ENCODE measurements at places on chromosomes 7 and 10.
A peak's percentile ranks its signal among the peaks of the same experiment; 100 is the strongest.

- DNase-seq = peak; percentile 33
These were observed 61.7 kb downstream of the PALD1 start for GRCh38 chr10:70540089-70540788.

DNA sequence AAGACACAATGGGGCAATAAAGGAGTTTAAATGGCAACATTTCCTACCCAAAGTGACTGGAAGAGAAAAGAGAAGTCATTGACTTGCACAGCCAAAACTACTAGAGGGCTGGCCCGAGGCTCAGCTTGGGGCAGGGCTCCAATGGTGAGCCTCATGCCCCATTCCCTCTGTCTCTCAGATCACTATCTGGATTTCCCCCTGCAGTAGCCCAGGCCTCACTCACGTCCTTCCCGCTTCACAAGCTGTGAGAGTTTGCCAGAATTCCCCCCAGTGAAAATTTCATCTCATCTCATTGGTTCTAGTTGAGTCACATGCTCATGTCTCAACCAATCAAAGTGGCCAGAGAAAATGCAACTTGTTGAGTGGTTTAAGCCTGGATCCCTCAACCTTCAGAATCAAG is 181.3 kb downstream of the WDR11 start:
- peak; percentile 7 for DNase-seq

- DNase-seq = peak; percentile 83
These were observed 48.3 kb downstream of the ZNF783 start for GRCh38 chr7:149310113-149310836.

GRCh38 chr10:128440513-128441160 is 314.4 kb upstream of the MKI67 start:
- DNase-seq = no peak

DNA sequence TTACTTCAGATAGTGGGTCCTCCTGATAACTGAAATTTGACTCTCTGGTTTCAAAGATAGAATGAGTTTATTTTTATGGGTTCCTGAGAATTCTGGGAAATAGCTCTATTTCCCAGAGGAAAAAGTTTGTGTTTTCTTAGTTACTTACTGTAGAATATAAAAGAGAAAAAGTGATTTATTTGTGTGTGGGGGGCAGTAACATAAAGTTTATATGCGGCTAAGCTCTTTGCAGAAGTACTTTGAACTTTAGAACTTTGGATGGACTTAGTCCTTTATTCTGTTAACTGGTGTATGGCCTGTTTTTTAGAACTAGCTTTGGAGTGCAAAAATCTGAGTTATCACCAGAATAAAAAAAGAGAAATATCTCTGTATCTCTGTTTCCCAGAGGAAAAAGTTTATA is 157.1 kb downstream of the BBS9 start:
- DNase-seq = no peak

- peak; percentile 32 for DNase-seq
These were observed 132.3 kb upstream of the MKI67 start for GRCh38 chr10:128258421-128258976.

DNA sequence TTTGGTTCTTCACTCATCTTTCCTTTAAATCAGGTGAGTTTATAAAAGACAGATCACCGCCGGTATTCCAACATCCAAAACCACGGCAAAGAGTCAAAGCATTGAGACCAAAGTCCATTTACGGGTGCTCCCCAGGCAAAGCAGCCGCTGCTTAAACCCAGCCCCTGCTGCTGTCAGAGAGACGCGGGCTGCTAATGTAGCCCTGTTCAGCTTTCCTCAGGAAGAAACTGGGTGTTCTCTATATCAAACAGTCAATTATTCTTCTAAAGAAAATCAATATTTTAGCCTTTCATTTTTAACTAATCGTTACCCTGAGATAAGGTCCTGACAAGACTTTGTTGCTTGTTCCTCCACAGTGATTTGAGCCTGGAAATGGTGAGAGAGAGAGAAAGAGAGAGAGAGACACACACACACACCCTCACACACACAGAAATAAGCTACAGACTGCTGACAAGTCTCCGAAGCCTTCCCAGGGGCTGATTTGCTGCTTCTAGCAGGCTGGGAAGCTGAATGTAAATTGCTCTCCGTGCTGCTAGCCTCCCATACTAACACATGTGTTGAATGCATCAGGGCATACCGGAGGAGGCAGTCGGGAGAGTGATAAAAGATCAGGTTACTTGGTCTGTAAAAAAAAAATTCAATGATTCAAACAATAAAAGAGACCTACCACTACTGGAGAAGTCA is 183.0 kb upstream of the ANK3 start:
- no peak for DNase-seq

- no peak for DNase-seq
These were observed 277.1 kb upstream of the ZNF32 start for GRCh38 chr10:43925793-43926192.

- DNase-seq = peak; percentile 28
These were observed at the start of gene VSTM4 for GRCh38 chr10:49115015-49115795. Gene VSTM4 (minus strand): TSS chr10:49115522. CDS start chr10:49115485, 37 bp downstream.

DNA sequence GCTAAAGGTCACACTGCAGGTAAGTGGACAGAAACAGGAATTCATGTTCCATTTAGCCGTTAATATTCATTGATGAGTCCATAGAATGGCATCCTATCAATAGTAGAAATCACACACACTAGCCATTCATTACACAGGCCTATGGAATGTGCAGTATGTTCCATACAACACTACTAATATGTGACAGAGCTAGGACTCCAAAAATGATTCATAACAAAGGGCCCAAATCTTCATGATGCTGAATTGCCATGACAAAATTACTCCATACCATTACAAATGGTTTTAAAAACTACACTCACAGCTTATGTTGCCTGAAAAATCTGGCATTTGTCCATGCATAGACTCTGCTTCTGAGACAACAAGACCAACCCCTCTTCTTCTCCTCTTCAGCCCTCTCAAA is 549.1 kb downstream of the XPNPEP1 start:
- no peak for DNase-seq

DNA sequence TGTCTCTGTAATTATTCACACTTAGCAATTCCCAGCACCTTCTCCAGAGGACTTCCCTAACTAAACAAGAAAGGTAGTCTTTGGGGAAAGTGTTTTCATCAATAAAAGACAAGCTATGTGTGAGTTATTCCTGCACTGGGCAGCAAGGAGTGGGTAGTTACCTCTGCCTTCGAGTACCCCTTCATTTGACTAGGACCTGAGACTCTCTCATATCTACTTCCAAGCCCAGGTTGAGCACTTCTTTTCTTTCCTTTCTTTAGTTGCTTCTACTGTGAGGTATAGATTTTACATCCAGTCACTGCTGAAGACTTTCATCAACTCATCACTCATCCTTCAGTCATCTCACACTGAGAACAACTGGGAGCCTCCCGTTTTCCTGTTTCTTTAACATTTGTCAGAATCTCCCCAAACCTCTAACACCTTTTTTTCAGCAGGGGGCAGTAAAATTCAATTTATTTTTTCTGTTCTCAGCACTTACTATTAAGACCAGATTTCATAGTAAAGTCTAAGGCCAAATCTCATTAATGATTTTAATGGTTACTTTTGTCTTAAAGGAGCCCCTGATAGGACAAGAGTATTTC is 80.1 kb upstream of the PRSS1 start:
- DNase-seq = peak; percentile 68

DNA sequence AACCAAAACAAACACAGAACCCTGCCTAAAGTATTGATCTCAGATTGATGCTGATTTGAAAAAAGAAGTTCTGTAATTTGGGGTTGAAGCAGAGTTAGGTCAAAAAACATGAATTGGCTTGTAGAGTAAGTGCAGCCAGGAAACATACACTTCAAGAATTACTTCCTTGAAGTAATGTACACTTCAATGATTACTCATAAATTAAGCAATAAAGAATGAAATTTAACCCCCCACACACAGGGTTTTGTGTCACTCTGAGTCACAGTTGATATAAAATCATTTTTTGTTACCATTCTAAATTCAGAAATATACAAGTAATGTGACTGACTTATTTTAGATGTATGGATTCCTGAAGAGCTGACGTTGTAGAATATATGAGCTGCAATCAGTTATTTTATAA is 622.2 kb downstream of the POM121L12 start:
- DNase-seq = no peak

- no peak for DNase-seq
These were observed 24.5 kb downstream of the RSU1 start for GRCh38 chr10:16792675-16793074.

DNA sequence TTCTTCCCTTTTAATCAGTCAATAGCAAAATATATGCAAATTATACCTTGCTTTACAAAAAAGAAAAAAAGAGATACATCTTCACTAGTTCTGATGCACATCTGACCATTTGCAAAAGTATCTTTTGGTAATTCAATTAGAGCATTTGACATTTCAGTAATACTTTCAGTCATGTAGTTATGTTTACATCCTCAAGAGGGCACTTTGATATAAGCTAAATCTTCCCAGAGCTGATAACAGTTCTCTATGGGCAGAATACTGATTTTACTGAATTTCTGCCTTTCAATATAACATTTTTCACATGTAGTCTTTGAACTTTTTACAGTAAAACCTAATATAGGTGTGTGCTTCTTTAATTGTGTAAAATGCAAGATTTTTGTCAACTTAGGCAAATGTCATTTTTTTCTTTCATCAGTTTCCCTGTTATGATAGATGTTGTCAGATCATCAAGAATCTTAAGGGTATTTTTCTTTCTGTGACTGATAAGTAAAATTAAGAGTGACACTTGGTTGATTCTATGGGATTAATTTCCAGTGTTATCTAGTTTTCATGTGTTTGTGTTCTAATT is 703.5 kb upstream of the SEMA3D start:
- peak; percentile 26 for DNase-seq

DNA sequence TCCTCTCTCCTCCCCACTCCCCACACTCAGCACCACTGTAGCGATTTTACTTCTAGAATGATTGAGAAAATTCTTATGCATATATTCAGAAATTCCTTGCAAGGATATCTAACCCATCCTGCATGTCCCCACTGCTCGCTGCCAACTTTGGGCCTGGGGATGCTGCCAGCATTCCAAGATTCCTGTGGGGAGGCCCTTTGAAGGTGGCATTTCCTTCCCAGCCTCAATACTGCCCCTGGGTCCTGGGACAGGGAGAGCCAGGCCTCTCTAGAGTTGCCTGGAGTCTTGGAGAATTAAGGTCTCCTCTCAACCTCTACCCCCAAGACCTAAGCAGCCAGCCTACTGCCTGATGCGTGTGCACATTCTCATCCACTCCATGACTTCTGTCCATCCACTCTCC is 303.5 kb downstream of the NEBL start:
- no peak for DNase-seq

- DNase-seq = no peak
These were observed 122.9 kb downstream of the NPY start for GRCh38 chr7:24406789-24407299.

DNA sequence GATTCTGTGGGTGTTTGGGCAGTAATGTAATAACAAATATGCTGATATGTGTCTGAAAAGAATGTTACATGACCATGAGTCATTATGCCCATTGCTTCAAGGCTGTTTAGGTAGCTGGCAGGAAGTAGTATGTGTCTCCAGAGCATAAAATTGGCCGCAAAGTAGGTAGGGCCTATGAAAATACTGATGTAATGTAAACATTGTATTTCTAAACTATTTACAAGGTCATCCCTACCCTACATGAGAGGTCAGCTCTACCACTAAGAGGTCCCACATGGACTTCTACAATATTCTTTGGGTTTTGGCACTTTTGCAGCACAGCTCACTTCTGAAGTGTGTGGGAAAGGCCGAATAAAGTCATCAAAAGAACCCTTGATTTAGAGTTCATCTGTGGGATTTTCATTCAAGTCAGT is 301.9 kb downstream of the AHR start:
- DNase-seq = no peak

GRCh38 chr10:5546891-5547680 is 22.3 kb downstream of the CALML3 start:
- no peak for DNase-seq

- DNase-seq = no peak
These were observed 72.2 kb downstream of the MCU start for GRCh38 chr10:72764151-72764550.

GRCh38 chr7:158314394-158314793 is 273.2 kb downstream of the PTPRN2 start:
- DNase-seq = no peak

- peak; percentile 82 for DNase-seq
These were observed 5.5 kb downstream of the ANXA11 start for GRCh38 chr10:80199828-80200227.

GRCh38 chr7:37826825-37827224 is 21.6 kb upstream of the NME8 start:
- DNase-seq = no peak

GRCh38 chr10:49297818-49298670 is 926 bp upstream of the C10orf71 start:
- DNase-seq = no peak

DNA sequence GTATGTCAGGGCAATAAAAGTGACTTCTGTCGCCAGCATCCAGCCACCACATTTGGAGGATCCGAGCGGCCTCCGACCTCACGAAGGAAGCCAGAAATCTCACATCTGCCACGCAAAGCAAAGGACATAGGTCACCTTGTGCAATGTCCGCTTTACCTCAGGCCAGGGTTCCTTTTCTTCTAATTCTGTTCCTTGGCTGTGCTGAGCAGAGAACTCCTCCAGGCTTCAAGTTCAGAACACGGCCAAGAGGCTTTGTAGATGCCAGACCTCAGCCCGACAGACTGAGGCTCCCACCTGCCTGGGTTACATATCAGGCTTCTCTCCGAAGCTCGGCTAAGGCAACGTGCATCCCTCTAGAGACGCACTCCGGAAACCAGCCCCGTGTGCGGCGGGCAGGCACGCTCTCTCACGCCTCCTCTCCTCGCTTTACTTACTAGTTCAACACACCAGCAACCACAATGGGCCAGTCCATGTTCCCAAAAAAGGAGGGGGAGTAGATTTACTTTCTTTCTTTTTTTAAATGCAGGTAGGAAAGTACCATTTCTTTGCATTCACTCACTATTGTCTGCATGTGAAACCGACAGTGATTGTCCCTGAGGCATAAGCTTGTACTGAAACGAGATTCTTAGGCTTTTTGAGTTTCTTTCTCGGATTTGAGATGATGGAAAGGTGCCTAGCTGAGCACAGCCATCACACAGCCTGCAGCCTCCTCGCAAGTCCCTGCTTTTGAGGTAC is 122.4 kb upstream of the AFAP1L2 start:
- peak; percentile 82 for DNase-seq

DNA sequence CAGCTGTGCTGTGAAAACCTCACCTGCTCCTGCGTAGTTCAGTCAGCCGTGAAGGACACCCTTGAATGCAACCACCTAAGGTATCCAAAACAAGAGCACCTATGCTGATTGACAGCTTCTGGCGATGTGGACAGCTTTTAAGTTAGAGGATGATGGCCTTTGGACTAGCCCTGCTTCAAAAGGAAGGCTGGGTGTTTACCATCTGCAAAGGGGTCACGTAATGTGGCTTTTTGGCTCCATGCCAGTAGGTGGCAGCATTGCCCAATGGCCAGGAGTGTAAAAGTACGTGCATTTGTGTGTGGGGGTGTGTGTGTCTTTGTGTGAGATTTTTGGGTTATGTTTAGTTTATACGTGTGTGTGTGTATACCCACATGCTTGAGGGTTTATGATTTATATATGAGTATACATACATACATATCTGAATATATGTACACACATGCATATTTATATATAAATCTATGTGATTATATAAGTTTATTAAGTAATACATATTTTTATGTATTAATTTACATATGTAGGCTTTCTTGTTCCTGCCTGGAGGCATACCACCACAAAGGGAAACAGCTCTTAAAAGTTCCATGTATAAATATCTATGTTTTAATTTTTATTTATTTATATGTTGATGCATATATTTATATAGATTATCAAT is 236.3 kb upstream of the ANKRD30A start:
- DNase-seq = peak; percentile 64
